Right kidney (tissue), 9 donors: ENCODE measurements at places on chromosomes 7 and 10.

DNA sequence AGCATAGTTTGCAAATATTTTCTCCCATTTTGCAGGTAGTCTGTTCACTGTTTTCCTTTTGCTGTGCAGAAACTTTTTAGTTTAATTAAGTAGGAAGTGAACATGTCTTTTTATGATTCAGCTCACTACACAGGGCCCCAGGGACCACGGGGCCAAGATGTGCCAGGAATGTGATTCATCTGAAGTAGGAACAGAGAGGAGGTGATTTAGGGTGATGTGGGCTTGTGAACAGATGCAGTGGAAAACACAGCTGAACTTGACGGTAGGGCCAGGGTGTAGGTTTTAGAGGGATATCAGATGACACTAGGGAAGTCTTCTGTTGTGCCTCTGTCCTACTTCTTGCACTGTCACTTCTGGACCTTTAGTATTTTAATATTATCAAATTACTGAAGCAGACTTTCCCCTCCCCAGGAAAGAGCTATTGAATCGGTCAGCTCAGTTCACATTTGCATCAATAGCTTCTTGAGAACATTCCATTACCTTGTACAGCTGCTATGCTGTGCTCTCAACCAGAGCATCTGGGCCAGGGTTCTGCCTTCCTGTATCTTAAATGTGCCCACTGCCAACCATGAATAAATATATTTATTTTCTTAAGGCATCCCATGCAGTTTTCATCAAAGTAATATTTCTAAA, 96.9 kb downstream of the OSBPL3 start:
- no peak for DNase-seq

DNA sequence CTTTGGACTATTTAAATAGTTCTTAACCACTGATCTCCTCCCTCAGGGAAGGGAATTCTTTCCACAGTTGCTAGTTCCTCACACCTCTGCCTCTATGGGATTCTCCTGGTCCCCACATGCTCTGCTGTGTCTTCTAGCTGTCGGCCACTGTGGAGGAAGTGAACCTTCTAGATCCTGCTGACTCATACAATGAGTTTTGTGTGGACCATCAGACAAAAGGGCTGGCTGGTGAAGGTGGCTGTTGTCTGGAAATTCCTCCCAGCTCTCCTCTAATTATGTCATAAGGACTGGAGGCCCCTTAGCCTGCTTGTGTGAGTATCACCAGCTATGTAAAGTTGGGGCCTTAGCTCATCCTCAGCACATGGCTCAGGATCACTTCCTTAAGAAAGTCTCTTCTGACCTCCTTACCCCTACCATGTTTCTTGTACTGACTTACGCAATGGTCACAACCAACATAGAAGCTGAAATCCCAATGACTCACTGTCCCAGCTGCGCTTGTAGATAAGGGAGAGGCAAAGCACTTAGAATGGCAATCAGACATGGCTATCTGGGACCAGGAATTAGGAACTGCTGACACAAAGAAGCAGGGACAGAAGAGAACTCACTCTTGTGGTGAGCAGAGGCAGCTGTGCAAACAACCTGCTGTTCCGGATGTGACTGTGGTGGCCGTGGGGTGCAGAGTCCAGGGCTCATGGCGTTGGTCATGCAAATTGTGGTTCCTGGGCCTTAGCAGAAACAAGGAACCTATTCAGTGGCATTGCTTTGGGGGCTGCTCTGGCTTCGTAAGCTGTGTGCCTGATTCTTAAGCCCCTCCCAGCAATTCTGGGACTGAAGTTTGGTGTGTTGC, 2.5 kb upstream of the MACC1 start:
- no peak for DNase-seq

DNA sequence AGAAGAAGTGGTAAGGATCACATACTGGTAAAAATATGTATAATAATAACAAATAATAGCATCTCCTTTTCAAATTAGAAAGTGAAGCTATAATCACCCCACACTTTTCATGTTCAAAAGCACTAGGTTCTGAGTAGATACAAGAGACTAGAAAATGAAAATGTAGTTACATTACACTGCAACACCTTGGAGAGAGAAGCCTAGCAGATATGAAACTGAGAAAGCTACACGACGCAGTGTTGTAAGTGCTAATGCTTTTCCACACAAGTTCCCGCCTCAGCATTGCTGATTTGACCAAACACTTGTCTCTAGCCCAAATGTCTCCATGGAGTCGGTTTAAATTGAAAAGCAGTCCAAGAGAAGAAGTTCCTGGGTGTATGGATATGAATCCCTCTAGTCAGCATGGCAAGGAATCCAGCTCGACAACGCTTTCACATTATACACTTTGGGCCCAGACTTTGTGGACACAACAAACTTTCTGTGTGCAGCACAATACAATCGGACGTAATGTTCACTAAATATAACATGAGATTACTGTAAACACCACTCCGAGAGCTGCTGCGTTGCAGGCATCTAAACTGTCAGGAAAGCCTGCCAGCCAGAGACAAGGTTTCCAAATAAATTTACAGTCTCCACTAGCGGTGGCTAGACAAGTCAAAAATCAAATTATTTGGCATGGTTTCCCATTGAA, 1.7 kb downstream of the PDE1C start:
- DNase-seq = no peak

GRCh38 chr7:77386165-77386822, 29.9 kb downstream of the GSAP start:
- DNase-seq = no peak

DNA sequence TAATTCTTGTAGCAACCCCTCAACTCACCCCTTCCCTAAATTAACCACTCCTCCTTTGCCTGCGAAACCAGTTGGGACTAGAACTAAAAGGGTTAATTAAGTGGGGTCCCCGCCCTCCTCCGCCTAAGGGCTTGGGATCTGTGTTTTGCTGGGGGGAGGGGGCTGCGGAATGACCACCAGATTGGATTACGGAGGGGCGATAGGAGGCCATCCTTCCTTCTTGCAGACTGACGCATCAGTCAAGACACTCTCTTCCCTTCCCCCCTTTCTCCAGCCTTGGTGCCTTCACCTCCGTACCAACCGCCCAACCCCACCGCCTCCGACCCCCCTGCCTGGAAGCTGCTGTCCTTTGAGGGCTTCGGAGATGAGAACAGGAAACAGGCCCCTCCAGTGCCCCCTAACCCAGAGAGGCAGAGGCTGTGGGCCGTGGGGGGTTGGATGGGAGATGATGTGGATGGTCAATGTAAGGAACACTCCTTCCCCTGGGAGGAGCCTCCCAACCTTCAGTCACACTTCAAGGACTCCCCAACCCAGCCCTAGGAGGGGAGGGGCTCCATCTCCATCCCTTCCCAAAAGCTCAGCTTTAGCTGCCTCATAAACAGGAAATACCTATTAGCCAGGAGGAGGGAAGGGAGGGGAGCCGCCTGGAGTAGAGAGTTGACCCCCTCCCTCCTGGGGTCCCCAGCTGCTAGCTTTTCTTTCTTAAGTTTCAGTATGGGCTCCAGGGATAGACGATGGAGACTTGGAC, 997 bp upstream of the LDB1 start:
- DNase-seq = peak; percentile 81
